ENCODE measurements at places on chromosomes 16 and 17. TPM values are rescaled to one million over a fixed set of nuclear protein-coding genes. Genes with fewer than 3 reads are reported as not detected.

GRCh38 chr17:41687828-41688640, 651 bp upstream of the EIF1 start:
- no peaks in the 10 kb centered on the region for H3K27me3 ChIP-seq
- DNase-seq = peak; percentile 78

DNA sequence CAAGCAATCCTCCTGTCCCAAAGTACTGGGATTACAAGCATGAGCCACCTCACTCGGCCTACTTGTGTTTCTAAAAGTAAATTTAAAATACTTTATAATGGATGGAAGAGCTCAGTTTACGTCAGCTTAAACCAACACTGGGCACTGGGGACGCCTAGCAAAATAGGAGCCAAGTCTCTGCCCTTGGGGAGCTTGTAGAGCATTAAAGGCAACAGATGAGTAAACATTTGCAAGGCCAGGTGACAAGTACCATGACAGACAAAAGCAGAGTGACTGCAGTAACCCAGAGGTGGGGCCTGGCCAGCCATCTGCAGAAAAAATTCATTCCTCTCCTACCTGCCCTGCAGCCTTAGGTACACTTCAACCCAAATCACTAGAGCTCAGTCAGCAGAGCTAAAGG, 12.1 kb upstream of the NLK start:
- H3K4me3 ChIP-seq = no peak overlapping the region
- no peaks in the 10 kb centered on the region for H3K27me3 ChIP-seq
- DNase-seq = no peak
- no peak overlapping the region for H3K27ac ChIP-seq

DNA sequence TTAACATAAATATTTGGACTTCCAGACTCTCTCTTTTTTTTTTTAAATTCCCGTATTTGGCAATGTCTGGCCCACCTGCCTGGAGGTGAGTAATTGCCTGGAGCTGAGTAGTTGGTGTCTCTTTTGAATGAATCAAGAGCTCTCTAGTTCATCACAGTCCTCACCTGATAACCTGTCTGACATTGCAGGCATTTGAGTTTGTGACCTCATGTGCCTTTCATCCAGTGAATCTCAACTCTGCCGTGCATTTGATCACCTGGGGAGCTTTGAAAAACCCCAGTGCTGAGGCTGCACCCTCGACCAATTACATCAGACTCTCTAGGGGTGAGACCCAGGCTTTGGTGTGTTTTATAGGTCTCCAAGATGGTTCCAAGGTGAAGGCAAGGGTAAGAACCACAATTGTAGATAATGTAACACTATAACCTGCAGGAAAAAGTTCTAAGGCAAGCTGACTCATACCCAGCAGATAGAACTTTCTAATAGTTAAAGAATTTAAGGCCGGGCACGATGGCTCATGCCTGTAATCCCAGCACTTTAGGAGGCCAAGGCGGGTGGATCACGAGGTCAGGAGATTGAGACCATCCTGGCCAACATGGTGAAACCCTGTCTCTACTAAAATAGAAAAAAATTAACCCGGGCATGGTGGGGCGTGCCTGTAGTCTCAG, 24.5 kb upstream of the HS3ST2 start:
- no peak overlapping the region for H3K27ac ChIP-seq
- no peaks in the 10 kb centered on the region for H3K36me3 ChIP-seq
- no peak overlapping the region for H3K4me3 ChIP-seq
- H3K27me3 ChIP-seq = no peaks in the 10 kb centered on the region
- no peak for DNase-seq

GRCh38 chr16:19380328-19380727, 37.4 kb upstream of the TMC5 start:
- no peak overlapping the region for H3K27ac ChIP-seq
- no peak for DNase-seq
- H3K4me3 ChIP-seq = no peak overlapping the region
- no peaks in the 10 kb centered on the region for H3K27me3 ChIP-seq
- H3K36me3 ChIP-seq = no peaks in the 10 kb centered on the region
- H3K4me1 ChIP-seq = no peaks in the 10 kb centered on the region

GRCh38 chr17:31559584-31560501, 168.4 kb downstream of the RAB11FIP4 start:
- H3K4me1 ChIP-seq = peaks cover 11% of the 10 kb centered on the region
- H3K36me3 ChIP-seq = no peaks in the 10 kb centered on the region
- no peak for DNase-seq
- H3K27me3 ChIP-seq = no peaks in the 10 kb centered on the region

GRCh38 chr17:79922116-79922601, 82.9 kb upstream of the CBX4 start:
- peak; percentile 61 for DNase-seq
- H3K4me3 ChIP-seq = peak overlapping the region; percentile 7
- no peak overlapping the region for H3K27ac ChIP-seq
- H3K27me3 ChIP-seq = no peaks in the 10 kb centered on the region
- H3K4me1 ChIP-seq = peaks cover 27% of the 10 kb centered on the region

TNFSF13 gene
- 125 TPM for total RNA-seq

- no peak overlapping the region for H3K4me3 ChIP-seq
- no peaks in the 10 kb centered on the region for H3K27me3 ChIP-seq
- no peaks in the 10 kb centered on the region for H3K4me1 ChIP-seq
- no peaks in the 10 kb centered on the region for H3K36me3 ChIP-seq
Observed at GRCh38 chr17:32161506-32162365, 19.4 kb downstream of the RHOT1 start.

ERCC4 gene
- 9.7 TPM for total RNA-seq

- no peak for DNase-seq
- no peaks in the 10 kb centered on the region for H3K4me1 ChIP-seq
- no peaks in the 10 kb centered on the region for H3K36me3 ChIP-seq
- H3K27me3 ChIP-seq = no peaks in the 10 kb centered on the region
- no peak overlapping the region for H3K4me3 ChIP-seq
Observed at GRCh38 chr17:79670537-79671084, 59.8 kb upstream of the RBFOX3 start.

DNA sequence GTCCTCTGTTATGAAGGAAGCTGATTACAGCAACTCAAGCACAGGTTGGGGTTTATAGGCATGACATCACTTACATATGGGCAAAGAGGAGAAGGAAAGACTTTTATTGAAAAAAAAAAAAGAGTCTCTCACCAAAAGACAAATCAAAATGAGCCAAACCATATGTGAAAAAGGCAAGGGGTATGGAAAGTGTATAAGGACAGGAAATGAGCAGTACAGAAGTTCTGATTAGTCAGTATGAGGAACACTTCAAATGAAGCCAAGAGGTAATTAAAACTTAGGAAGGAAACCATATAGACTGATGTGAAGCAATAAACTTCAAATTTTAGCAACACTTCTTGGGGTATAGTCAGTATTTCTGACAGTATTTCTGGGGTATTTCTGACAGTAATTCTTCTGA, 1372.6 kb downstream of the CDH11 start:
- DNase-seq = no peak
- H3K4me1 ChIP-seq = no peaks in the 10 kb centered on the region
- H3K27me3 ChIP-seq = no peaks in the 10 kb centered on the region
- H3K27ac ChIP-seq = no peak overlapping the region
- H3K4me3 ChIP-seq = no peak overlapping the region

GRCh38 chr16:79656553-79657115, 56.1 kb upstream of the MAF start:
- no peak overlapping the region for H3K4me3 ChIP-seq
- DNase-seq = no peak
- H3K27ac ChIP-seq = no peak overlapping the region

KIAA0753 gene
- 18.5 TPM for total RNA-seq

DNA sequence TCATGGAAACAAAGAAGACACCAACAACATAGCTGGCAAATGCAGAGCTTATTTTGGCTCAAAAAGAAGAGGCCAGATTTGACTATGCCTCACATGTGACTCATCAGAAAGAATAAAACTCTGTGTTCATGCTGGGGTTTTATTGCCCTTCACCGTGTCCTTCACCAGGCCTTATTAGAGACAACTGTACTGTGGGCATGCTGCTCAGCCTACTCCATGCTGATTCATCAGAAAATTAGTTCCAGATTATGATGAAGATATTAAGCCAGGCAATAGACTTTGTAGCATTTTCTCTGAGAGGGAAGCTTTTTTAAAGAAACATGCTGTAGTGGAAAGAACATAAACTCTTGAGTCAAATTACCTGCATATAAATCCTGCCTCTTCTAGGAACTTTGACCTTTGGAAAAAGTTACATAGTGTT, 89.8 kb downstream of the CYB561 start:
- peaks cover 7% of the 10 kb centered on the region for H3K4me1 ChIP-seq
- no peaks in the 10 kb centered on the region for H3K36me3 ChIP-seq
- no peak for DNase-seq
- no peak overlapping the region for H3K4me3 ChIP-seq

- no peaks in the 10 kb centered on the region for H3K27me3 ChIP-seq
- no peak for DNase-seq
- no peak overlapping the region for H3K4me3 ChIP-seq
Observed at GRCh38 chr17:69702078-69702477, 287.6 kb downstream of the MAP2K6 start.

DNA sequence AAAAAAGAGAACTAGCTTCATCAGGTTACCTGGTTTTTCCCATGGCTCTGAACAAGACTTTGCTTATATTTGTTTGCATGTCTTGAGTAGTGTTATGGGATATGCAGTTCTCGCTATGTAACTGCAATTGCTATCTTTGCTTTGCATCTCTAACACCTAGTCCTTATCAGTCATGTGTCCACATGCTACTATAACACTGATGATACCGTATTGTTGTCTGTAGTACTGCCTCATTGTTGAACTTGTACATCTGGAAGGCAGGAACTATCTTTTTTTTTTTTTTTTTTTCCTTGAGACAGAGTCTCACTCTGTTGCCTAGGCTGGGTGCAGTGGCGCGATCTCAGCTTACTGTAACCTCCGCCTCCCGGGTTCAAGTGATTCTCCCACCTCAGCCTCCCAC, 2.5 kb downstream of the PSME3 start:
- no peak overlapping the region for H3K4me3 ChIP-seq
- no peaks in the 10 kb centered on the region for H3K27me3 ChIP-seq
- H3K4me1 ChIP-seq = peaks cover 7% of the 10 kb centered on the region
- peaks cover 6% of the 10 kb centered on the region for H3K36me3 ChIP-seq
- no peak for DNase-seq
- no peak overlapping the region for H3K27ac ChIP-seq

MMP2 gene
- total RNA-seq = 101 TPM

DNA sequence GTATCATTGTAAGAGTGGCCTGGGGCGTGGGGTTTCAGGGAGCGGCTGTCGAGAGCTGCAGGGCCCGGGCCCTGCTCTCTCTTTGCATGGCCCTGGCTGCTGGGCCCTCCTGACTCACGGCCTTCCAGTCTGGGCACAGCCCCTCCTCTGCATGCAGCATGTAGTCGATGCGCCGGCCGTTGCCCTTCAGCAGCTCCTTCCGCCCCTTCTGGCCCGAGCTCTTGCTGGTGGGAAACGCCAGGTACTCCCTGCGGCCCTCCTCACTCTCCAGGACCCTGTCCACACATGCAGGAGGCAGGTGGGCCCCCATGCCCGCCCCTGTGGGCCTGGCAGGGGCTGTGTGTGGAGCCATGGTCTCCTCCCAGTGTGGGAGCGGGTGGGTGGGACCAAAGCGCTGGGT, 50.7 kb downstream of the PRMT7 start:
- DNase-seq = no peak
- no peaks in the 10 kb centered on the region for H3K27me3 ChIP-seq
- H3K4me3 ChIP-seq = no peak overlapping the region
- no peaks in the 10 kb centered on the region for H3K4me1 ChIP-seq
- H3K27ac ChIP-seq = no peak overlapping the region

DNA sequence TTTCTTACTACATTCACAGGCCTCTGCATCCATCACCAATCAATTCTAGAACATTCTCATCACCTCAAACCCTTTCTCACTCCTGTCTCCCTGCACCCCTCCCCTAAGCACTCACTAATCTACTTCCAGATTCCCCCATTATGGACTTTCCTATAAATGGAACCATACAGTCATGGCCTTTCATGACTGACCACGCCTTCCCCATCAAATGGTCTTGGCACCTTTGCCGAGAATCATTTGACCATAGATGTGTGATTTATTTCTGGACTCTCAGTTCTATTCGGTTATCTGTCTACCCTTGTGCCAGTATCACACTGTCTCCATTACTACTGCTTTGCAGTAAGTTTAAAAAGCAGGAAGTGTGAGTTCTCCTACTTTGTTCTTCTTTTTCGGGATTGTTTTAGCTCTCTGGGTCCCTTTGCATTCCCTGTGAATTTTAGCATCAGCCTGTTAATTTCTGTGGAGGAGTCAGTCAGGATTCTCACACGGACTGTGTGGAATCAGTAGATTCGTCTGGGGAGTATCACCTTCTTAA, 27.5 kb downstream of the GTF3C1 start:
- H3K36me3 ChIP-seq = no peaks in the 10 kb centered on the region
- no peaks in the 10 kb centered on the region for H3K4me1 ChIP-seq
- no peaks in the 10 kb centered on the region for H3K27me3 ChIP-seq
- DNase-seq = no peak
- H3K27ac ChIP-seq = no peak overlapping the region
- H3K4me3 ChIP-seq = no peak overlapping the region

SLC6A4 gene
- total RNA-seq = 0.25 TPM

PERCC1 gene
- total RNA-seq = 0.27 TPM

DNA sequence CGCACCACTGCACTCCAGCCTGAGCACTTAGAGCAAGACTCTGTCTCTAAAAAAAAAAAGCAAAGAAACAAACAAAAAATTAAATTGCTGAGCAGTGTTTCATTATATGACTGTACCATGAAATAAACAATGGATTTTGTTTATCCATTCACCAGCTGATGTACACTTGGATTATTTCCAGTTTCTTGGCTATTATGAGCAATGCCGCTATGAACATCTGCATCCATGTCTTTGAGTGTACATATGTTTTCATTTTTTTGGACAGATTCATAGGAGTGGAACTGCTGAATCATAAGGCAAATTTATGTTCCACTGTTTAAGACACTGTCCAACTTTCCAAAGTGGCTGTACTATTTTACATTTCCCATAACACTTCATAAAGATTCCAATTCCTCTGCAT, 8.0 kb downstream of the RNF157 start:
- no peaks in the 10 kb centered on the region for H3K36me3 ChIP-seq
- H3K4me3 ChIP-seq = no peak overlapping the region
- no peaks in the 10 kb centered on the region for H3K27me3 ChIP-seq
- H3K4me1 ChIP-seq = no peaks in the 10 kb centered on the region

PSKH1 gene
- 24.5 TPM for total RNA-seq

DNA sequence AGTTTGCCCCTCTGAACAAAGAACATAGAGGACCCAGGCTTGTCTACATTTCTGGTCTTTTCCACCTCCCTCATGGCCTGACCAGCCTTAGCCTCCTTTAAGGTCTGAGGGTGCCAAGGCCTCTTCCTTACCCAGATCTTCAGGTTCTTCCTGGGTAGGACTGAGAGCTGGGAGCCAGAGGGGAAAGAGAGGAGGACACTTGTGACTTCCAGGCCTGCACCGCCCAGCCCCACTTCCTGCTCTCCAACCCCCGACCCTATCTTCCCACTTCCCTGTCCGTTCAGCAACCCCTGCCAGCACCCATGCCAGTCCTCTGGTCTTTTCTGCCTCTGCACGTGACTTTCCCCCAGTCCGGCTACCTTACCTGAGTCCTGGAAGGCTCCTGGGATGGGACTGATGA, 534 bp downstream of the PRSS36 start:
- no peak for DNase-seq
- H3K4me3 ChIP-seq = no peak overlapping the region
- no peaks in the 10 kb centered on the region for H3K27me3 ChIP-seq
- no peaks in the 10 kb centered on the region for H3K36me3 ChIP-seq
- no peaks in the 10 kb centered on the region for H3K4me1 ChIP-seq

GRCh38 chr17:78366109-78366848, 6.4 kb upstream of the SOCS3 start:
- H3K4me1 ChIP-seq = no peaks in the 10 kb centered on the region
- DNase-seq = no peak
- H3K36me3 ChIP-seq = no peaks in the 10 kb centered on the region
- no peak overlapping the region for H3K4me3 ChIP-seq
- no peaks in the 10 kb centered on the region for H3K27me3 ChIP-seq
- H3K27ac ChIP-seq = no peak overlapping the region

STXBP4 gene
- 6.2 TPM for total RNA-seq

CDH15 gene
- not detected for total RNA-seq
